ENCODE measurements at places on chromosomes 12 and 14.

- DNase-seq = no peak
Measured at GRCh38 chr12:56333197-56333678, 562 bp downstream of the PAN2 start.

DNA sequence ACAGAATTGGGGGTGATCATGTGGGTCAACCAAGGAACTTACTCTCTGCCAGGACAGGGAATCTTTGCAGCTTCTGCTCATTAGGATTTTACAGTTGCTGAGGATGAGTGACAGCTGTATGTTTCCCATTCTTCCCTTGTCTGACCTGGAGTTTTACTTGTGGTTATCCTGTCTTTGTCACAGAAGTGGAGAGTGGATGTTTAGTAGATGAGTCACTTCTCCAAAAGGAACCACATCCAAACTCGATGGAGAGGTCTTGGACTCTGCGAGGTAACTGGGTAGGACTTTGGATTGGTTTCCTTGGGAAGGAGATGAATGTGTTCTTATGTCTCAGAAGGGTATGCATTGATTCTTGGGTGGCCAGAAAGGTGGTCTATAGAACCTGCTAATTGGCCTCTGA, 53.8 kb upstream of the USP44 start:
- DNase-seq = no peak

- no peak for DNase-seq
Measured at GRCh38 chr12:130214686-130215395, 52.6 kb downstream of the FZD10 start.

GRCh38 chr12:29614694-29615325, 117.3 kb upstream of the OVCH1 start:
- no peak for DNase-seq

GRCh38 chr14:101713621-101714349, 47.7 kb upstream of the PPP2R5C start:
- DNase-seq = no peak

GRCh38 chr14:101772770-101773169, 11.3 kb downstream of the PPP2R5C start:
- DNase-seq = no peak

DNA sequence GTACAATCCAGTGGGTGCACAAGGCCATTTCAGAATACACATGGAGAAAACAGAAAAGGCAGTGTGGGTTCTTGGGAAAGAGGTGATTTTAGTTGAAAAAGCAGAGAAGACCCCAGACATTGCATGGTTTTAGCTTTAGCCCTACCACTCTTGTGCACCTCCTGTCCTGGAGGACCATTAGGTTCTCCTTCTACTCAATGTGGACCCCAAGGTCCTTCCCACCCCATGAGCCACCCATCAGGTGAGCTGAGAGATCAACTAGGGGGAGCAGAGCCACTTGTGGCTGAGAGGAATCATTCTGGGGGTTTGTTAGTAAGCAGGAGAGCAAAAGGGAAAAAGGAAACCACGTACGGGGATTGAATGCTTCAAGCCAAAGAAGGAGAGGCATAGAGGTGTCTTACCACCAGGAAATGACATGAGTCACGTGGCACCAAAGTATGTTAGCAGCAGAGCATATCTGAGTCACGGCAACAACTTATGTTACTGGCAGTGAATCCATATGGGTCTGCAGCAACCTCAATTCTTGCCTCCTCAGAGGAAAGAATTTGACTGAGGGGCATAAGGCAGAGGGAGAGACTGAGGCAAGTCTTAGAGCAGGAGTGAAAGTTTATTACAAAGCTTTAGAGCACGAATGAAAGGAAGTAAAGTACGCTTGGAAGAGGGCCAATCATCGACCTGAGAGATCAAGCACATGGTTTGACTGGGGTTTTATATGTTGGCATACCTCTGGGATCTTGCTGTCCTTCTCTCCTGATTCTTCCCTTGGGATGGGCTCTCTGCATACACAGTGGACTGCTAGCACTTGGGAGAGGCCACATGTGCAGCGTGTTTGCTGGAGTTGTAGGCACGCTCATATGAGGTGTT, 73.9 kb downstream of the HSD17B6 start:
- DNase-seq = no peak

- no peak for DNase-seq
Measured at GRCh38 chr12:124495194-124495983, 72.0 kb downstream of the NCOR2 start.

GRCh38 chr14:50775357-50775756, 55.6 kb downstream of the NIN start:
- no peak for DNase-seq

DNA sequence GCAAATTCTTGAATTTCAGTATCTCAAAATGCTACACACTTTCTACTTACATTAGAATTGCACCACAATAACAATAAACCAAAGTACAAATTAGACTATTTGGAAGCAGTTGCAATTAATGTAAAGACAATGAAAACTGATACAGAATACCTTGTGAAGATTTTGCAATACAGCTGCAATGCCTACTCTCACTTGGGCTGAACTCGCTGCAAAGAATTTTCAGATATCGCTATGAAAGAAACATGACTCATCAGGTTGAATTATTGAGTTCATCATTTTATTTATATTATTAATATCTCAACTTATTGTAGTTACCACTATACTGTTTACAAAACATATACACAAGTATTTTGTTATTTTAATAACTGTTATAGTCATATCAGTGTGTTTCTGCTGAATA, 108.0 kb upstream of the TMTC2 start:
- no peak for DNase-seq
